Stimulated activated CD4-positive, alpha-beta T cell treated with anti-CD3 and anti-CD28 coated beads, Interleukin-4, amount 100 ng/mL, for 1 hour (primary cell): ENCODE measurements at places on chromosomes 7 and 10.

- DNase-seq: no peak
Observed at GRCh38 chr10:10792681-10793080, 225.0 kb upstream of the CELF2 start.

GRCh38 chr10:112519133-112519761, 72.2 kb downstream of the VTI1A start:
- no peak for DNase-seq

DNA sequence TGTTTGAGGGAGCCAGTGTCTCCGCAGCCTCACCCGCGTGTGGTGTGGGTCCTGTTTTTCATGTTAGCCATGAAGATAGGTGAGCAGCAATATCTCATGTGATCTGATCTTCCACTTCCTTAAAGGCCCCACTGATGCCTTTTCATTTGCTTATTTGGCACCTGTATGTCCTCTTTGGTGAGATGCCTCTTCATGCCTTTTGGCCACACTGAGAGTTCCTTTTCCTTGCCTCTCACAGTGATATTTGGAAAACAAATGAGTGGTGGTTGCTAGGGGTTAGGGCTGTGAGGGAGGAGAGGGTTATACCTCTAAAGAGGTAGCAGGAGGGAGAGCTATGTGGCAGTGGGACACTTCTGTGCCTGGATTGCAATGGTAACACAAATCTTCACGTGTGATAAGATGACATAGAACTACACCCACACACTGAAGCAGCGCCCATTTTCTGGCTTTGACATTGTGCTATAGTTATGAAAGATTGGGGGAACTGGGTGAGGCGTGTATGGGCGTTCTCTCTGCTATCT, 90.4 kb upstream of the TNS3 start:
- no peak for DNase-seq

- DNase-seq: no peak
Observed at GRCh38 chr7:18086165-18087025, 58.7 kb upstream of the PRPS1L1 start.

GRCh38 chr10:86730227-86730626, 26.2 kb upstream of the BMPR1A start:
- no peak for DNase-seq

- no peak for DNase-seq
Observed at GRCh38 chr7:50828801-50829200, 46.1 kb upstream of the GRB10 start.

DNA sequence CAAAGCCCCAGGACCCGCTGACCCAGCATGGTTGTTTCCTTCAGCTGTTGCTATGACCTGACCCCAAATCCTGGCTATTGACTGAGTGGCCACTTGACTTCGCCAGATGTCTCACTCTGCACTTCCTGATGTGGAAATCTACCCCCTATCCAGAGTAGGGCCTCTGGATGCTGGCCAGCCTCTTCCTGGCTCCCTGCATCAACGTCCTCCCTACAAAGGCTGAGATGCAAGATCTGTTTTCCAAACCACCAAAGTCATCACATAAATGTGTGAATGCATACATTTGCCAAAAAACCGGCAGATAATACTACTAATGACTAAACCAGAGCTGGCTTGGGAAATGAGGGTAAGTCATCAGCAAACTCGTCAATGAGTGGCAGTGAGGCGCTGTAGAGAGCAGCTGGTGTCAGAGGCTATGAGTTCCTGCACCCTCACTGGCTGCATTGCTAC, 70.4 kb downstream of the PYROXD2 start:
- no peak for DNase-seq

GRCh38 chr7:46900312-46901263, 681.3 kb downstream of the TNS3 start:
- no peak for DNase-seq

DNA sequence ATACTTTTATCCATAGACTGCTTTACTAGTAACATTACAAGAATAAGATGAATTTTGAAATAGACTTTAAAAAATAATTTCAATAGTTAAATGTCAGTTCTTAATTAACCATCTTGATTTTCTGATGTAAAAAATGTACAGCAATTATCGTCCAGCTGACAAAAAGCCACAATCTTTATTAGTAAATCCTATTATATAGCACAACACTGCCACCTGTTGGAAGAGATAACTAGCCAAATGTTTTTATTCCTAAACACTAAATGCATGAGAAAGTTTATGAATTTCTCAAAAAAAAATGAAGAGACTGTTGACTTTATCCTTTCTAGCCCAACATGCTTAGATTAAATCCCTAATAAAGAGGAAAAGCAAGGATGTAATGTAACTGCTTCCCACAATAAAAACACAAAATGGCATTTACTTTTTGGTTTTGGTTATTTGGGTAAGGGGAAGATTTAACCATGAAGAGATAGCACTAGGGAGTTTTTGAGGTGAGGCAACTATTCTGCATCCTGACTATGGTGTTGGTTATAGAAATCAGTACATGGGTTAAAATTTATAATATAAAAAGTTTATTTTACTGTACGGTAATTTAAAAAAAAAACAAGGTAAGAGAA, 8.0 kb downstream of the COA1 start:
- DNase-seq: no peak
